ENCODE measurements at places on chromosomes 6 and 20.

- no peak for DNase-seq
Observed at GRCh38 chr6:1468126-1468525, 78.8 kb downstream of the FOXF2 start.

- no peak for DNase-seq
Observed at GRCh38 chr6:82145926-82146452, 101.6 kb downstream of the IBTK start.

DNA sequence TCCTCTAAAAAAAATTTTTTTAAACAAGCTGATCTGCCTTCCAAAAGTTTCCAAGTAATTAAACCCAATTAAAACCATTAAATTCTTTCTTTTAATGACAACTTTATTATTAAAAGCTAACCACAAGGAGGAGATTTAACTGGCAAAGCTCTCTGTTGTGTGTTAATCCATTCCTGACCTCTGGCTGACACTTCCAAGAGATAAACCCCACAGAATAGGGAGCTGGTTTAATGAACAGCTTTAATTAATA is 230.8 kb downstream of the EYA2 start:
- DNase-seq = peak; percentile 82

DNA sequence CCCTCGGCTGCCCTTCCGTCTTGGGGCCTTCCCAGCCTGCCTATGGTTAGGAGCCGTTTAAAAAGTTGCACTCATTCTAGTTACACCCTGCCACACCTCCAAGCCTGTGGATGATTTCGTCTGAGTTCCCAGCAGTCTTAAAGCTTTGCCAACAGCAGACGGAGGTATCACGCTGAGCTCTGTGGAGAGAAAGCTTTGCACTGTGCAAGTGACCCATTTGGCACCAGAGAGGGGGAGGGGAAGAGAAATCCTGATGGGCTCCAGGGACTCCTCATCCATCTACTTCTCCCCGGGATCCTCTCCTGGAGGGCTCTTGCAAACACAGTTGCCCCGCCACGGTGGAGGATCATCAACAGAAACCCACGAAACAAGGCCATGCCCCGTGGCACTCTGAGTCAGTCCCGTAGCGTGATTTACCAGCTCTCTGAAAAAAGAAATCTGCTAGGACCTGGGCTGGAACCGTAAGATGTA is 98.8 kb upstream of the CITED2 start:
- no peak for DNase-seq

DNA sequence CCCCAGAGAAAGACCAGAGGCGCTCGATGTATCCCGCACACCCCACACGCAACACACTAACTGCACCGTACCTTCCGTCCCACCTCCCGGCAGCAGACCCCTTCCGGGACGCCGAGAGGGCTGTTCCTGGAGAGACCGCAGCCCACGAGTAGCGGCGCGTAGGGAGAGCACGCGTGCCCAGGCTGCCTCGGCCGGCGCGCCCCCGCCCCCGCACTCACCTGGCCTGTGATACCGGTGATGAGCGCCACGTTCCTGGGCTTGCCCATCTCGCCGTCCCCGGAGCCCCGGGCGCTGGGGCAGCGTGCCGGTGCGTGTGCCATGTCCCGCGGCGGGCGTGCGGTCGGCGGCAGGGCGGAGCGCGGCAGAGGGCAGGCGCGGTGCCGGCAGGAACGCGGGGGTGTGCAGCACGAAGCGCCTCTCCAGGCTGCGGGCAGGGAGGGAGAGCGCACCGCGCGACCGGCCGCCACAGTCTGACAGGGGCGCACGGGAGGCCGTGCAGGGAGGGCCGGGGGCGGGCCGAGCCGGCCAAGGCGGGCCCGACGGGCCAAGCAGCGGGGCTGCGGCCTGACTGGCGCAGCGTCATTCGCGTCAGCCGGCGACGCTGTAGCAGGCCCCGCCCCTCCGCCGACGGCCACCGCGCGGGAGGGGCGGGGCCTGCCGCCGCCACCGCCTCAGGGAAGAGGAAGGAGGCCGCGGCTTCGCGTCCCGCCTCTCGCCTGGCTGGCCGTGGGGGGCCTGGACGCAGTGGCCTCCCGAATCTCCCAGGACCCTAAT is at the start of gene GMDS:
Gene GMDS, minus strand, starts transcription at position 503 of the 774 bp plus-strand sequence.
- DNase-seq = no peak

DNA sequence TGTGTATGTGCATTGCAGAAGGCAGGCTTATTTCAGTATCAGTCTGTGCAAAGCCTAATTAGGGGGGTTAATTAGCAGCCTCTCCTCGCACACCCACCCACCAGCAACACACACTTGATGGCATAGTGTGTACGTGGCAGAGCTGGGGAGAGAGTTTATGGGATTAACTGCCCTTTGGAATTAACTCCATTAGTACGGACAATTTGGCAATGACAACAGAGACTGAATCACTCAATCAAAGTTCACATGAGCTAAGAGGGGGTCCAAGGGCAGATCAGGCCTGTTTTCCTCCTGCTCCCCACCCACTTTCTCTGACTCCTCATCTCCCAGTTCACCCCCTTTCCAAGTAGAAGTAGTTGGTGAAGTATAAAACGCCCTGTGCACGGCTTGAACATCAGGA is 69.5 kb downstream of the LRFN2 start:
- no peak for DNase-seq

DNA sequence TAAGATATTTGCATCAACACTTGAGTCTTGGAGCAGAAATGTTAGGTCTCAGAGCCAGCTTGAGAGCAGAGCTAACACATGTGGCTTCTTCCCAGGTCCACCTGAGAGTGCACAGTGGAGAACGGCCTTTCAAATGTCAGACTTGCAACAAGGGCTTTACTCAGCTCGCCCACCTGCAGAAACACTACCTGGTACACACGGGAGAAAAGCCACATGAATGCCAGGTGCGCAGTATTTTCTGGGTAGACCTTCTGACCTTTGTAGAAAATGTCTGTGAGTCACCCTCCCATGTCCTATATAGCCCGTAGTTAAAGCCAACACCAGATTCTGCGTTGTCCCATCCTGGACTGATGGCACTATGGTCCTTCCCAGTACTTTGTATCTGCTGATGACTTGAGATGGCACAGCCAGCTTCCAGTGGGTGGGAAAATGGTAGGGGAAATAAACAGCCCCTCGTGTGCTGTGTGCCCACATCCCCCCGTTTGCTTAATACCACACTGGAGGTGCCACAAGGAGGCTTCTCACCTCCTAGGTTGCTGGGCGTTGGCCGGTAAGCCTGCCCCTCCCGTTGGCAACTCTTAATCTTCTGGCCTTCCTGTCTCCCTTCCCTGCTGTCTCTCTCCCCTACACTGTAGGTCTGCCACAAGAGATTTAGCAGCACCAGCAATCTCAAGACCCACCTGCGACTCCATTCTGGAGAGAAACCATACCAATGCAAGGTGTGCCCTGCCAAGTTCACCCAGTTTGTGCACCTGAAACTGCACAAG is 20.3 kb downstream of the PRDM1 start:
- DNase-seq = no peak

DNA sequence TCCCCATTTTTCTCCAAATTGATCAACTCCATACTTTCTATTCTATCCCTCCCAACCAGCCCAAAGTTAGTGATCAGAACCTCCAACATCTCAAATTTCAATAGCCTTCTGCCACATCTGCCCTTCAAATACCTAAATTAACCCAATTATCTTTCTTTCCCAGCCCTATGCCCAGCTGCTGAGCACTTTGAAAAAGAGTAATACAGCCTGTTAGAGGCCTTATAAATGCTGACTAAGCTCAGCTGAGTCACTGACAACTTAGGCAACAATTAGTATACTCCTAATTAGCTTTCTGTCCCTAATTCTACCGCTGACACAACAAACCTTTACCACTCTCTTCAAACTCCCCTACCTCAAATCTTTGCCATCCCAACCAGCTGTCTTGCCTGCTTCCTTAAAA is 23.5 kb downstream of the RUNX2 start:
- peak; percentile 59 for DNase-seq

DNA sequence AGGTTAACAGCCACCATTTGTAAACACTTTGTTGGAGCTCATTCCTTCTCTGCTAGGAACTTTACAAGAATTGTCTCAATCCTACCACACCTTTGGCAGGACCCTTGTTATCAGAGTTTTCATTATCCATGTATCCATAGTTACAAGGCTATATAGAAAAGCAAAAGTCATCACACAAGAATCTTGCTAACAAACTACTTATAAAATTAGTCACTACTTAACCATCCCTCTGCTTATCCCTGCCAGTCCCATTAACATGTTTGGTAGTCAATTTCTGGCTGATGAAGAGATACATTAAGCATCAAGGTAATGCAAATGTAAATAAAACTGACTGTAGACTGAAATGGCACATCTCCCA is 10.4 kb downstream of the ZSWIM3 start:
- DNase-seq = no peak

- peak; percentile 16 for DNase-seq
Observed at GRCh38 chr6:151240791-151241642, 1.2 kb downstream of the AKAP12 start.

DNA sequence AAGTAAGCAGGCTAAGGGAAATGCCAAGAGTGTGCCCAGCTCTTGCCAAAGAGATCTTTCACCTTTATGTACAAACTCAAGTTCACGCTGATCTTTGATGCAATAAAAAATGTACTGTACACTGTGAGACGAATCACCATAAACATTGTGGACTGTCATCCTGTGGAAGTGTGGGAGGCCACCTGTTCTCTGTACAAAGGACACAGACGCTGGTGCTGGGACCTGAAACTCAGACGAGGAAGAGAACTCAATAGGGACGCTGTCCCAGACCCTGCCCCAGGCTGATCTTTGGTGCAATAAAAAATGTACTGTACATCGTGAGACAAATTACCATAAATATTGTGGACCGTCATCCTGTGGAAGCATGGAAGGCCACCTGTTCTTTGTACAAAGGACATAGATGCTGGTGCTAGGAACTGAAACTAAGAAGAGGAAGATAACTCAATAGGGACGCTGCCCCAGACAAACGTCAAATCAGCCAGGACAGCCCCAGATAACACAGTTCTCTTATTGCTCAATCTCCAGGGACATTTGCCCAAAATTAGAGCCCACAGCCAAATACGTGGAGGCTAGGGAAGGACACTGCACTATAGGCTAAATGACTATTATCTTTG is 312.7 kb upstream of the SGK1 start:
- DNase-seq = no peak

GRCh38 chr6:169428532-169428931 is 174.9 kb upstream of the THBS2 start:
- DNase-seq = no peak

DNA sequence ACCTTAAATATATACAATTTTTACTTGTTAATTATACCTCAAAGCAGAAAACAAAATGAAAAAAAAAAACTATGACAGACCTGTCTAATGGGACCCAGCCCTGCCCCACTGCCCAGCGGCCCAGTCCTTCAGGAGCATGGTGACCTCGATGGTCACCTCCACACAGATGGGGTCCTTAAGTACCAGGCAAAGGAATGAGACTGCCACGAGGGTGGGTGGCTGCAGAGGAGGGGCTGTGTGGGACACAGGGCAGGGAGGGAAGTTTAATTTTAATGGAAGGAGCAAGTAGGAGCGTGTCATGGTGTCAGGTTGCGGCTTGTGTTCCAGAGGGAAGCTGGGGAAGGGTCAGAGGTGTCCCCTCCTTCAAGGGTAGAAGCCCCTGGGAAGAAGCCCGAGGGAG is 28.6 kb downstream of the GABRR2 start:
- no peak for DNase-seq

GRCh38 chr20:32356622-32357374 is 1.3 kb upstream of the ASXL1 start:
- no peak for DNase-seq

DNA sequence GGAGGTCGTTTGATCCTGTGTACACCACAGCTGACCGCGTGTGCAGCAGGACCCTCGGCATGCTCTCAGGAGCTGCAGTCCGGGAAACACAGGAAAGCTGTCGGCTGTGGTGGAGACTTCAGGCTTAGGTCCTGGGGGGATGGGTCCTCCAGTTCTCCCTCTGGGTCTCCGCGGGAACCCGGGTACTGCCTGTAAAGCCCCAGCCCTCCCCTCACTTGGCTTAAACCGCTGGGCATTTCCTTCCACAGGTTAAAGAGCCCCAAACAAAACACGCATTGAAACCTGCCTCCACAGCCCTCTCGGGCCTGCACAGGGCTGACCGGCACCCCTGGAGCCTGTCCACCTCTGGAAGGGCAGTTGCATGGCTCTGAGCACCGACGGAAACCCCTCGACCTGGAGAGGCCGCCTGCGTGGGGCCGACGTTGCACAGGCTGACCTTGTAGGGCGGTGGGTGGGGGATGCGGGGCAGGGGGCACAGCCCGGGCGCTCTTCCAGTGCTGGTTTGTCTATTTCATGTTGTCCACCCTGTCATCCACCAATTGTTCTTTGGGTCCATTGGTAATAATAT is 59.1 kb downstream of the DACT2 start:
- DNase-seq = no peak

DNA sequence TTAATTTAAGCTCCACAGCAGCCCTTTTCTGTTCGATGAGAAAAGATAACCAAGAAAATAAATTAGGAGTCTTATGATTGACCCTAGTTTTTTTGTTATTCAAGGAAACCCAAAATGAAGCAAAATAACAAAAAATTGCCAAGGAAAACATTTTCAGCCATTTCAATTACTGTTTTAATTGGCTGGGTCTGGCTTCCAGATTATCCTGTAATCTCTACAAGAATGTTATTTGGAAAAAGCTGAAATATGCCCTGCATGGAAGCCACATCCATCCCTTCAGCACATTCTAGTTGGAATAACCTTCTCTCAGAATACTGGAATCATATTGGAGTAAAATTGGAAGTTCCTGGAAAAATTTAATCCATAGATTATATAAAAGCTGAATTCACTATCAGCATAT is 191.1 kb upstream of the CCN2 start:
- no peak for DNase-seq

DNA sequence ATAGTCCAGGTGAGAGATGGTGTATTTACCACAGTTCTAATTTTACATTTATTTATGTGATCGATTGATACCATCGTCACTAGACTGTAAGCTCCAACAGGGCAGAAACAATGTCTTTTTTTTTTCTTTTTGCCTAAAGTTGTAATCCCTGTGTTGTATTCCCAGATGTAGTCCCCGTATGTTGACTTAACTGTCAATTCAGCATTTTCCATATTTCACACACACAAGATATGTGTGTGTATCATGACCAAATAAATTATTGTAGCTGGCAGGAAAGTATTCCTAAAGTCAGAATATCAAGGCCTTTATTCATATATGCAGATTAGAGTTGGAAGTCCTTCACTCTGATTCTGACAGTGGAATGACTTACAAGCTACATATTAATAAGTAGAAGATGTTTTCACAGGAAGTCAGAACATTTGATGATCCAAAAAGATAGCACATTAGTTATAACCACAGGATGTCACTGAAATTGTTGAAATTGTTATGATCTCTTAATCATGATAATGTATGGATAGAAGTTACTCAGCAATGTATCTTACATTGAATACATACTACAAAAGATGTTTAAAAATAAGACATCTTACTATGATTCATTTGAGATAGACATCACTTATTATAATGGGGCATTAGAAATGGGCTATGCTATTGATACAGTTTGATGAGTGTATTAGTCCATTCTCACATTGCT is 10.6 kb downstream of the RNF182 start:
- no peak for DNase-seq

GRCh38 chr6:73943411-73943810 is 247.4 kb downstream of the CD109 start:
- no peak for DNase-seq

DNA sequence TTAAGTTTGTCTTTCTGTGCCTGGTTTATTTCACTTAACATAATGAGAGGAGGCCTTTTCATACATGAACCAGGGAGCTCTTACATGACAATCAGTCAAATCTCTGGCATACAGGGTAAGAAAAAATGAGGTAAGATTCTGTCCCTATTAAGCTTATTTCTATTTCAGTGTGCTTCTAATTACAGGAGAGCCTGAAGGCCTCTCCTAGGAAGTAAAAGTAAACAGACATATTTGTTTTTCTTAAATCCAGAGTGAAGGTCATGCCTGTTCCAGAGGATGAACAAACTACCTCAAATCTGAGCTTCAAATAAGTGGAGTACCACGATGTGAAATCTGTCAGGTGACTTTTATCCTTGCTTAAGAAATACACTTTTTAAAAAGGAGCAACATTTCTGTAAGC is 72.6 kb downstream of the POPDC3 start:
- DNase-seq = no peak
